ENCODE measurements at places on chromosomes 7 and 10.

DNA sequence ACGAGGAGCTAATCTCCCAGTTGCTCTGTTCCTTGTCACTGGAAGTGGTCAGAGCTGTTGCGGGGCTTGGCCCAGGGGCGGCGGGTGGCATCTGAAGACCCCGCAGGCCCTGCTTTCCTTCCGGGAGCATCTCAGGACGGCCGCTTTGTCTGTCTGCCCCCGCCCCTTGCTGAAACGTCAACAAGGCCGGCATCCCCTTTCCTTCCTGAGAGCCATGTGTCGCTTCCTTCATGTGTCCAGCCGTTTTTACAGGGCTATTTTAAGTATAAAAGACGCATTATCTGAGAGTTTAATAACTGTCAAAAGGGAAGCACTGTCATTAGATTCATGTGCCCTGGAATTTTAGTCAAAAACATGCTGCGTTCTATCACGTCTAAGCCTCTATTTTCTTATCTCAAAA is 110.4 kb downstream of the CUX1 start:
- no peak for DNase-seq

GRCh38 chr7:28955718-28956607 is 2.2 kb downstream of the TRIL start:
- DNase-seq, result no peak

DNA sequence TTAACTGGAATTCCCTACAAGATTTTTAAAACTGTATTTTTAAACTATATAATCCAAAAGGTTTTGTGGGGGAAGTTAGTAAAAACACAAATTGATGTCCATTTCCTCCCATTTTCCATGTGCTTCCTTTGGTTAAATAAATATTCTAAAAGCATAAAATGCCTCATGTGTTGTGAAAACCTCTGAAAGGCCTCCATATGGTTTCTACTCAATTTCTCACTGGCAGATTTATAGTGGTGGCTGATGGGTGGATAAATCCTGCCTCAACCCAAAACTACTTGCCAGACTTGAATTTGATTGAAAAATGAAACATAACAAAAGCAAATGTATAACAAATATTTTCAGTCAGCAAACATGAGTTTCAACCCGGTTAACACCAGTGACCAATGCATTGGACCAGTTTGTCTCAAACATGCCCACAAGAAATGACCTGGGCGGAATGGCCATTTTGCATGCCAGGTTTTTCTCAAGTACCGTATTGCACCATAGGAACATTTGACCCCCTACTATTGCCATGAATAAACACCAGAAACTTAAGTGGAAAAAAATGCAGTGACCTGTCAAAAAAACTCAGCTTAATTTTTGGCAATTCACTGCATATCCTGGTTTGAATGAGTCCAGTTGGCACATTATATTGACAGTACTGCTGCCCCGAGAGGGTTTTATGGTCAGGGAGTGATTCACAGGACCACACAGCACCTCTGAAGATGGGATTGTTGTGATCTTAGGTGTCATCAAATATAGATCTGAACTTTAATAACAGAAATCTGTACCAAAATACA is 454.6 kb upstream of the ANKRD30A start:
- DNase-seq, result no peak

DNA sequence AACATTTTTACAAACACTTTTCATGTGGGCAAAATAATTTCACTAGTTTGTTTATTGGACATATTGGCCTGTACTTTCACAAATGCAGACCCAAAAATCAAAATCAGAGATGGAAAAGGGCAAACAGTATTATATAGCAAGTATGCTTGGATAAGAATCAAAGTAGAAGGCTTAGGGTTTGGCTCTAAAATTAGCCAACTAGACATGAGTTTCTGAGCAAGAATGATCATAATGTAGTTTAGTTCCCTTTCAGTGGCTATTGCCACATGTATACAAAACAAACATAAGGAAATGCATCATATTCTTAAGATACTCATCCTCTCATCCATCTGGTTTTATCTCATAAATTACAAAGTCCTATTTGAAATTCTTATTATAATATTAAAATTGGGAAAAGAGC is 132.5 kb downstream of the IMMP2L start:
- DNase-seq, result no peak

DNA sequence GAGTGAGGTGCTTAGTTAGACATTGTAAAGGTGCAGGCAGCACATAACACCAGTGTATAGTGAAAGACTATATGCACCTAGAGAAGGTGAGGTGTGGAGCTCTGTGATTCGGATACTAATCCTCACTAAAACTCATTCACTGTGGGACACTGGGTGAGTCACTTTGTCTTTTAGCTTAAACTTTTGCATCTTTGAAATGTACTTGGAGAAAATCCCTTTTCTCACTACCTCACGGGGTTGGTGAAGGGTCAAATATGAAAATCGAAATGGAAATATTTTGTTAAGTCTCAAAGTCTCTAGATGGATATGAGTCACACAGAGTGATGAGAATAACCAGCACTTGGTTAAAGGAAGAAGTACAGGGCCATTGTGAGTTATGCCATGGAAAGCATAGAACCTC is 38.0 kb downstream of the MDFIC start:
- no peak for DNase-seq

DNA sequence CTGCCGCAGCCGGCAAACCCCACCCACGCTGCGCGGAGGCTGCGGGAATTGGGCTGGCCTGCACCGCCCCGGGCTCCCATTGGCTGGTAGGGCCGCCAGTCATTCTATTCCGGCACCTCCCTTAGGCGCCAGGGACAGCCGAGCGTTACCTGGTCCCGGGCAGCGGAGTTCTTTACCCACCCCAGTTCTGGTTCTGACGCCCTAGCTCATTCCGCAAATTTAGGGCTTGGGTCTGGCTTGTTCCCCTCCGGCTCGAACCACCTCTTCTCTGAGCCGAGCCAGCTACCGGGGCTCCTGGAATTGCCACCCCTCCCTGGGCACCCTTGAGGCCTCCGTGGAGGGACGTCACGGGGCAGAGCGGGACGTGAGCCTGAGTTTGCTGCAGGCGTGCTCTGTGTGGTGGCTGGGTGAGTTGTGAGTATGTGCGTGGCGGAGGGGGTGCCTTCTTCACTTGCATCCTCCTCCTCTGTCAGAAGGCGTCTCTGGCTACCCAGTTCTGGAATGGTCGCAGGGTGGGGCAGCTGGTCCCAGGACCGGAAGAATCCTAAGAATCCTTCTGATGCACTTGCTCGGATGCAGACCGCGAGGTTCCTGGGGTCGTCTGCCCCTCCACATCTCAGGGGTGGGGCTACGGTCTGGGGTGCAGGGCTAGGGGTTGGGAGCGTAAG is at the start of the genes PDZD7 and SFXN3:
Gene PDZD7, minus strand, starts transcription at position 2 of the 668 bp plus-strand sequence. CDS start 910 bp downstream, outside the sequence.
Gene SFXN3, plus strand, starts transcription at position 107 of the 668 bp plus-strand sequence. CDS start 3,461 bp downstream, outside the sequence.
- DNase-seq, result peak; percentile 90

GRCh38 chr7:93232673-93233018 is 480 bp downstream of the VPS50 start:
- DNase-seq, result no peak

DNA sequence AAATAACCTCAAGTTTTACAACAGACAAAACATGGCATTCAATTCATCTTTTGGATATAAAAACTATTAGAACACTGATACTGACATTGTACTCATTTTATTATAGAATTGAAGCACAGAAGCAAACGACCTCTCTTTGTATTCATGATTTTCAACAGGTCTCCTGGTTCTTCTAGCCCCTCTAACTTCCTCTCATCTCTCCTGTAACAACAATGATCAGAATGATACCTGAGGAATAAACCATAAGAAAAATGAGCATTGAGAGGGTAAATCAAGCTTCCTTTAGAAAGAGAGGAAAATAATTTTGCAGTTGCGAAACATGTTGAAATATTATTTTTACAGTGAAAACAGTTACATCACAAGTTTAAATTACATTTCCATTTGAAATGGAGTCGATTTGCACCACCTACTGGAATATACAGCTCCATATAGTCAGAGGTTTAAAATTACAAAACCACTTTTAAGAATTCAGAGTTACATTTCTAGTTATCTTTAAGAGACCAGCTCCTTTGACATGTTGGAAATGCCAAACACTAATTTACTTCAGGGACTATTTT is 17.5 kb upstream of the TEX36 start:
- DNase-seq, result no peak

DNA sequence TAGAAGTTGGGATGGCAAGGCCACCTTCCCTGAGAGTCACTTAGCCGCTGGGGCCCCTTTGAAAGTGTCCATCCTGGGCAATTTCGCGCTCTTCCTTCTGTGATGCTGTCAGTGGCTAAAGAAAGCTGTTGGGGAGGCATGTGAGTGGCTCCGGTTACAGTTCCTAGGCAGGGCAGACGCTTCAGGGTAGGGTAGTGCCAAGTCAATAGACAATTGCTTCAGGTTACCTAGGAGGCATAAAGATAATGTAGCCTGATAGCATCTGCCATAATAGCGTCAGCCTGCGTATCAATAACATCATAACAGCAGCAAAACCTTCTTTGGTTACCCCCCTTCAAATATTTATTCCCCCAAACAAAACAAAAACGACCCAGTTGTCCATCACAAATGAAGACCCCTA is at the start of gene FAM107B:
Gene FAM107B, minus strand, starts transcription at position 101 of the 400 bp plus-strand sequence. CDS start 234 bp downstream, outside the sequence.
- DNase-seq, result no peak

DNA sequence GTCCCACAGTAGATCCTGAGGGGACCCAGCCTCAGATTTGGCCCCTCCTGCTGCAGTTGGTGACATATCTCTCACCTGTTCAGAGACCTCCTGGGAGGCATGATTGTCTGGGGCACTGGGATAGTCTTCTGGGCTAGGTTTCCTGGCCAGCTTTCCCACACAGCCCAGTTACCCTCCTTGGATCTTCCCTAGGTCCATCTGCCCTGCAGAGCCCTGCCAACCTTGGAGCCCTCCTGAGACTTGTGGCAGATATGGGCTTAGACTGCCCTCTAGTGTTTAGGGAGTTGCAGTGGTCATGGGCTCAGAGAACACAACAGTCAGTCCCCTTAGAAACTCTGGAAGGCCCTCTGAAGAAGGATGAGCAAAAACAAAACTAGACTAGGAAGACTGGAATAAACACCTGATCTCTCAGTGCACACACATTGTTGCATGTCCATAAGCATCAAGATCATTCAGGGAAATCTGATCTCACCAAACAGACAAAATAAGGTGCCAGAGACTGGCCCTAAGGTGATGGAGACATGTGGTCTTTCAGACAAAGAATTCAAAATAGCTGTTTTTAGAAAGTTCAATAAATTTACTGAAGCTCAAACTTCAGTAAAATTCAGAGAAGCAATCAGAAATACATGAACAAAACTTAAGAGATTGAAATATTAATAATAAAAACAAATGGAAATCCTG is 324.6 kb downstream of the ATRNL1 start:
- no peak for DNase-seq

DNA sequence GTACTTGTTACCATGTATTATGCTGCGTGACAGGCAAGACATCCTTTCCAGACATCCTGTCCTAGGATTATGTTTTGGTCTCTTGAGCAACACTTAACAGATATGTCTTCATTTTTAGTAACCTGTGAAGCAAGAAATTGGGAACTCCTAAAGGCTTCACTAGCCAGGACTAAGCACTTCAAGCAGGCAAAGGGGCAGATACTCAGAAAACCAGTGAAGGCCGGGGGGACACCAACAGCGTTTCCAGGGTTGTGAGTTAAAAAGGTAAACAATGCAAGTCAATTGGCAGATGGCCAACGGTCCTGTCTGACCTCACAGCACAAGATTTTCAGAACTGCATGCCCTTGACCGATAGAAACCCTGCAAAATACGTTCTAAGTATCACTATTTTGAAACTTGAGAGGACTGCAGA is 77.6 kb upstream of the SFMBT2 start:
- DNase-seq, result no peak

DNA sequence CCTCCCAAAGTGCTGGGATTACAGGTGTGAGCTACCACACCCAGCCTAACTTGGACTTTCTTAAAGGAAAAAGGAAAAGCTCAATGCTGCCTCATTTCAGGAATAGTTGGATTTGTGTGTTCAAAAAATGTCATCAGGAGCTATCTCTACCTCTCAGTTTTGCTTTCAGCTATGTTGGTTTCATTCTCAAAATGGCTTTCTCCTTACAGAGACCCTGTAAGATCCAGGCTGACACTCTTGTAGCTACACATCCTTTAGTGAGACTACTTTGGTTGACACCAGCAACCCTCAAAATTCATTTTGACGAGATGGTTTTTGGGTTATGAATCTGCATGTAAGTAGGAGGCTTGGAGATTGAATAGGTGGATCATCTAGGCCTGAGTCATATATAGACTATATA is 269.7 kb upstream of the SORCS1 start:
- DNase-seq, result no peak

DNA sequence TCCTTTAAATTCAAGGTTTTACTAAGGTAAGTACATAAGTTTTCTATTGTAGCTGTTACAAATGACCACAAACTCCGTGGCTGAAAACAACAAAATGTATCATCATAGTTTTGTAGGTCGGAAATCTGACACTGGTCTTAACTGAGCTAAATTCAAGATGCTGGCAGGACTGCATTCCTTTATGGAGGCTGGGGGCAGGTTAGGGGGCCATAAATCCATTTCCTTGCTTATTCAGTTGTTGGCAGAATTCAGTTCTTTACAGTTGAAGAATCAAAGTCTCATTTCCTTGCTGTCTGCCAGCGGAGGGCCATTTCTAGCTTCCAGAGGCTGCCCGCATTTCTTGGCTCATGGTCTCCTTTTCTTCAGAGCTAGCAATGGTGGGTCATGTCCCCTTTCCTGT is 11.2 kb upstream of the PRR15 start:
- DNase-seq, result no peak

DNA sequence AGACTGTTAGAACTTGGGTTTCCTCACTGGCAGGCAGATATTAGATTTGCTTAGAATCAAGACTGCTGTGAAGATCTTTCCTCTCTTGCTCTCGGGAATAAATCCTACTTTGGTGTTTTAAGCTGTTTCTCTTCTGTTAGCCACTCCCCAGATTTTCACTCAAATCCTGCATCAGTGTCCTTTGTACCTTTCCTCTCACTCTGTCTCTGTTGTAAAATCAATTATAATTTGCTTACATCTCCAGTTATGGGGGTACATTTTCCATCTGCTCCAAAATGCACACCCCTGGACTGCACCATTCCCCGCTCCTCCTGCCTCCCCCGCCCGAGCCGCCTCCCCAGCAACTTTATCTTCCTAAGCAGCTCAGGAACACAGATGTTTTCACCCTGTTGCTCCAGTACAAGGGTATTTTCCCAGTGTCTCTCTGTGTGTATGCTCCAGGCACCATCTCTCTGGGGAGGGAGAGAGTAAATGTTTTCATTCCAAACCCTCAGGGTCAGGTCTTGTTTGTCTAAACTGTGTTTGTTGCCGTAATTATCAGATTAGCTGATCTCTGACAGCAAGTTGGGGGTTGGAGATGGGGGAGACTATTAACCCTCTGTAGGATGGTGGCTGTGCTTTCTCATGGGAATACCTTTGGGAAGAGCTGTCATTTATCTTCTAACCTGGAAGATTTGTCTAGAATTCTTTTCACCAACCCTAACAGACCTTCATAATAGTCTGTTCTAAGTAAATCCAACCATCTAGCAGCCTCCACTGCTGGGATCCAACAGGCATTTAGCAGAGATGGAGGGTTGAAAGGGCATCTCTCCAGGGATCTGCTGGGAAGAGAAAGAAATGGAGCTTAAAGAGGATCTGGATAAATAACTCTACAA is 20.4 kb upstream of the GOT1 start:
- no peak for DNase-seq

GRCh38 chr7:137755846-137756651 is 90.7 kb downstream of the DGKI start:
- no peak for DNase-seq

Measured in activated naive CD8-positive, alpha-beta T cell treated with anti-CD3 and anti-CD28 coated beads, Interleukin-2, amount 50 U/mL, for 16 hours (primary cell).